ENCODE measurements at places on chromosomes 4 and X.

DNA sequence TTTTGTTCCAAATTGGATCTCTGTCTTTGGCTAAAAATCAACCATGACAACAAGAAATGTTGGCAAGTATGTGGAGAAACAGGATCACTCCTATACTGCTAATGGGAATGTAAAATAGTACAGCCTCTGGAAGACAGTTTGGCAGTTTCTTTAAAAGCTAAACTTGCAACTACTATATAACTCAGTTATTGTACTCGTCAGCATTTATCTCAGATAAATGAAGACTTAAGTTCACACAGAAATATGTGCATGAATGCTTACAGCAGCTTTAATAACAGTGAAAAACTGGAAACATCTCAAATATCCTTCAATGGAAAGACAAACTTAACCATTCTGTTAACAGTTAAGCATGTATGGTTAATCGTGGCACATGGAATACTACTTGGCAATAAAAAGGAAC lies 15.4 kb upstream of the HAND2 start:
- DNase-seq: no peak

DNA sequence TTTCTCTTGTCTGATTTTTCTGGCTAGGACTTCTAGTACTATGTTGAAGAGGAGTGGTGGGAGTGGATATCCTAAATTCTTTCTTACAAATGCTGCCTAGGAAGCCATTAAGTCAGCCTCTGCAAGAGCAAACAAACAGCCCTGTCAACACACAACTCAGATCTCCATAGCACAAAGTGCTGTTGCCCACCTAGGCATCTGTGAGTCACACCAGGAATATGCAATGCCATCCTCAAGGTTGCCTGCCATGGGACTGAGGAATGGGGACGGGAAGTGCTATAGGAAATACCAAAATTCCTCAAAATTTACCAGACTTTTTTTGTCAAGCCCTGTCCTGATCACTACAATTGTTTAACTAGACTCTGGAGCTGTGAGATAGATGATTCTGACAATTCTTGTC lies 466.9 kb downstream of the FSTL5 start:
- DNase-seq: no peak

DNA sequence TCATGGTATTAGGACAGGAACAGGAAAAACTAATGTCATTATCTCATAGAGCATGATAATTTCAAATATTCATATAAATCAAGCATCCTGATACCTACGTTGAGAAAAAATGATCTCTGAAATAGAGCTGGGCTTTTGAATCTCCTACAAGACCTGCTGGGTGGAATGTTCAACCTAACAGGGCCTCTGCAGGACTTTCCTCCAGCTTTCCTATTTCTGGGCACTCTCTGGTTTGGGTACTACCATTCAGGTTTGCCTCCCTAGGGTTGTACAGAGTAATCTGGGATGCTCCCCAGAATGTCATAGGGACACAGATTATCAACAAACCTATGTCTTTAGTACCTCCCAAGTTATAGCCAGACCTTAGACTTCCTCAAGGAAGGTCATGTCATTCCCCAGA lies 108.9 kb downstream of the CDS1 start:
- no peak for DNase-seq

DNA sequence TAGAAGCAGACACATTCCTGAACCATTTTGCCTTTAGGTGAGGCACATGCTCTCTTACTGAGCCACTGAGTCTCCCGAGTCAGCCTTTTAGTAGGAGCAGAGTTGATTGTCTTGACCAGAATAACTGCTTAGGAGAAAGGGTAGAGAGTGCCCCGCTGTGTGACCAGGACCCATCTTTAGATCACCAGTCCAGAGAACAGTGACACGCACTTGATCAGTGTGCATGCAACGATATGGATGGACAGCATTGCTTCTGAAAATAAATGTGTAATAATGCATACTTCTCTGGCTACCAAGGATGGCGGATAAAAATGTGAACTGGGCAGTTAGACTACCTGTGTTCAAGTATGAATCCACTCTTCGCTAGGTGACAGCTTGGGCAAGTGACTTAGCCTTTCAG lies 897.7 kb downstream of the TRIML1 start:
- DNase-seq: no peak
